ENCODE measurements at places on chromosomes 12 and 14.

GRCh38 chr12:4169959-4170358 is 103.6 kb upstream of the CCND2 start:
- DNase-seq = no peak

DNA sequence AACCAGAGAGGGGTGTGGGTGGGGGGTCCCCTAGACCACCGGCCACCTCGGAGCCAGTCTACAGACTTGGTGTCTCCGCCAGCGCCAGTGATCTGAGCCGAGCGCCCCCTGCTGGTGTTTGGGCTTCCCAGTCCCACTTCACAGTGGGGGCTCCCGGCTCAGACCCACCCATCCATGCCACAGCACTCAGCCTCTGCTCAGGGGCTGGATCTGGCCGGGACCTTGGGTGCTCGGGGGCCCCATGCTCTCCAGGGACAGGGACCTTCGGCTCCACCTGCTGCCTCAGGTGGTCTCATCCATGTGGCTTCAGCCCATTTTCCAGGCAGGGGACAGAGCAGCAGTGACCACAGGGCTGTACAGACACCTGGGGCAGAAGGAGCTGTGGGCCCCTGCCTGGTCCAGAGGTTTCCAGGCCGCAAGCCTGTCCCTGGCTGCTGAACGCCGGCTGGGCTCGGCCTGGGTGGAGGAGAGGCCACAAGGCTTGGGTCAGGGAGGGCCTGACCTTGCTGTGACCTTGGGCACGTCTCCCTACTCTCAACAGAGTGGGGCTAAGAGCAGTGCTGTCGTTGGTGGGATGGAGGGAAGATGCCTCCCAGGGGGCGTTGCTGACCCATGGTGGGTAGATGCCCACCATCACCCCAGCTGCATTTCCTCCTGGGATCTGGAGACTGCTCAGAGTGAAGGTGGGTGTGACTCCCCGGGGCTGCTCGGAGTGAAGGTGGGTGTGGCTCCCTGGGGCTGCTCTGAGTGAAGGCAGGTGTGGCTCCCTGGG is 86.3 kb downstream of the KIF26A start:
- no peak for DNase-seq

GRCh38 chr12:97756066-97756666 is 293.6 kb downstream of the RMST start:
- no peak for DNase-seq

DNA sequence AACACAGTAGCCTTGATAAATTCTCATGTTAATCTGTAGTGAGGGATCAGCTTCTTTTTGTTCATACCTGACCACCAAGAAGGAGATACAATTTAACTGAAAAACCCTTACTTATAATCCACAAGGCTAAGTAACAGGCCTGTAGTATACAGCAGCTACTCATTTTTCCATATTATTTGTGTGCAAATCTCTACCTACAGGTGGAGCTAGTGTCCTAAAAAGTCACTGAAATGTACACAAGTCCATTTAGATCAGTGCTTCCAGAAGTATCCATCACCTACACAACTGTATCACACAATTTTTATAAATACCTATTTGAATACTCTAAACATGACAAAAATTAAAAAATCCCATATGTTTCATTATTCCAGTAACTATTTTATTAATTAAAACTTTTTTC is 173.2 kb downstream of the SLC35F4 start:
- DNase-seq = peak; percentile 22

DNA sequence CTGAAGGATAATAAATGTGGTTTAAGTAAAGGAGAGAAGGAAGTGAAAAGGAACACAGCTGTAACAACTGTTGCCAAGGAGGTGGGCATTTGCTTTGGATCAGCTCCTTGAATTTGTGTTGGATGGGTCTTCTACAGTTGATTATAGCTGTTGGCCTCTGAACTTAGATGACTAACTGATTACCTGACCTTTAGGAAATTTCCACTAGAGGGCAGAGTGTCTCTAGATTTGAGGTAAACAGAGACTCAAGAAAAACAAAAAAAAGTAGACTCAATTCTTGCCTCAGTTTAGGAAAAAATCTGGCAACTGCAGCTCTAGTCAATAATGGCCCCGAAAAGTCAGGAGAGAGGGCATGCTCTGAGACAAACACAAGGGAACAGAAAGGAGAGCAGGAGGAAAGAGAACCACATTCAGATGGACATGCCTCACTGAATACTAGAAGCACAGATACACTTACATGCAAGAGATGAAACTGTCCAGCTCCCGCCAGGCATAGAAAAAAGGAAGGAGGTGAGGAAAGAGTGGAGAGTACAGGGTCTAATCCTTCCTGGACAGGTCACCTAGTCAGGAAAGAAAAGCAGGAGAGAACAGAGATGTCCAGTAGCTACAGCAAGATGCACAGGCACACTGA is 20.6 kb downstream of the COX14 start:
- no peak for DNase-seq

DNA sequence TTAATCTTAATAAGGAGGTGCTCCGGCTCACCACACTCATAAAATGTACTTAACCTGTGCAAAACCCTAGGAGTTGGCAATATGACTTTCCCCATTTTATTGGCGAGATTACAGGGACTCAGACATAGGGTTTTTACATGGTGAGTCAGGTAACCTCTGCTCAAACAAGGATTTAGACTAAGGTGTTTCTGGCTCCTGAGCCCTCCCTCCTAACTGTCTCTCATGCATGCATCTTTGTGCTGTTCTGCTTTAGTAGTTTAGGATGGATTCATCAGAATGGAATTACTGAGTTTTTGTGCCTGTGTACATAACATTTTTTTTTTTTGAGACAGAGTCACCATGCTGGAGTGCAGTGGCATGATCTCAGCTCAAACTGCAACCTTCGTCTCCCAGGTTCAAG is 993.3 kb upstream of the TMEM132C start:
- DNase-seq = peak; percentile 84

GRCh38 chr14:75281654-75282019 is 3.0 kb downstream of the FOS start:
- no peak for DNase-seq

- no peak for DNase-seq
These were observed 383.2 kb upstream of the ATP2B1 start for GRCh38 chr12:90091809-90092208.

DNA sequence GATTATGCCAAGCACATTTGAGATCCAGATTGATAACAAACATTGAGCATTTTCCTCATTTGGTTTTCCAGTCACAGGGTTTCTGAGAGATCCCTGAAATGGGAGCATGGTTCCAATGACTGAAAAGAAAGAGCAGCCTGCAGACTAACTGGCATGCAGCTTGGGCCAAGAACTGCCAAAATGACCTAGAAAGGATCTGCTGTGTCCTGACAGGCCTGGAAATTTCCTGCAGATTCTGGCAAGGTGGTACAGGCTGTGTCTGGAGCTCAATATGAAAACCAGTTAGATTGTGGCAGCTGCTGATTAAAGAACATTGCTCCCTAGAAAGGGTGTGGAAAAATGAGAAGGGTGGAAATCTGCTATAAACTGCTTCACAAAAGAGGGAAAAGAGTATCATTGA is 417.3 kb downstream of the IPO8 start:
- no peak for DNase-seq

DNA sequence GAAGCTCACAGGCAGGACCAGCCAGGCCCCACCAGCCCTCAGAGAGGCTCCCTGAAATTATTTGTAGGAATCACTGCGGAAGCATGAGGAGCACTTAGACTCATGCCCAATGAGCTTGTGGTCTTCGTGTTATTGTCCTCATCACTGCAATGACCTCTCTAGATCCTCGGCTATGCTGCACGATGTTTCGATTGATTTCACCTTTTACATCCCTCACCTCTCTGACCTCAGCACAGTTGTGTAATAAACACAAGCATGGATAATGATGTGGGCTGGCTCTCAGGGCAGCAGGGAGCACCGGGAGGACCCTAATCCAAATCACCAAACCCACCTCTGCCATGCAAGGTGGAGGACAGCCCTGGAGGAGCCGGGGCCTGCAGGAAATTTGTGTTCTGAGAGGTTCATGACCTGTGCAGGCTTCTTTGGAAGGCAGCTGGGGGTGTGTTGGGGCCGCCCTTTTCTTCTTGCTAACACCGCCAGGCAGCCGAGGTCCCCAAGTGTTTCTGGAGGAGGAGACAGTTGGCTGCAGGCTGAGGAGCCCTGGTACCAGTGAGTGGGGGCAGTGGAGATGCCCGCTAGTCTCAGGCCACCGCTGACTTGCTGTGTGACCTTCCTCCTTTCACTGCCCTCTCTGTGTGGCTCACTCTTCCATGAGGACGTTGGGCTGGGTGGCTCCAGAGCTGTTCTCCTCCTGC is 29.5 kb upstream of the EML1 start:
- DNase-seq = no peak

- no peak for DNase-seq
These were observed 289.2 kb downstream of the ADGRD1 start for GRCh38 chr12:131242741-131243496.

- no peak for DNase-seq
These were observed 42.0 kb downstream of the IQSEC3 start for GRCh38 chr12:108594-108993.

- no peak for DNase-seq
These were observed 6.2 kb upstream of the DCAF11 start for GRCh38 chr14:24108336-24108874.

GRCh38 chr14:31360919-31361662 is 59.3 kb downstream of the HEATR5A start:
- peak; percentile 67 for DNase-seq

DNA sequence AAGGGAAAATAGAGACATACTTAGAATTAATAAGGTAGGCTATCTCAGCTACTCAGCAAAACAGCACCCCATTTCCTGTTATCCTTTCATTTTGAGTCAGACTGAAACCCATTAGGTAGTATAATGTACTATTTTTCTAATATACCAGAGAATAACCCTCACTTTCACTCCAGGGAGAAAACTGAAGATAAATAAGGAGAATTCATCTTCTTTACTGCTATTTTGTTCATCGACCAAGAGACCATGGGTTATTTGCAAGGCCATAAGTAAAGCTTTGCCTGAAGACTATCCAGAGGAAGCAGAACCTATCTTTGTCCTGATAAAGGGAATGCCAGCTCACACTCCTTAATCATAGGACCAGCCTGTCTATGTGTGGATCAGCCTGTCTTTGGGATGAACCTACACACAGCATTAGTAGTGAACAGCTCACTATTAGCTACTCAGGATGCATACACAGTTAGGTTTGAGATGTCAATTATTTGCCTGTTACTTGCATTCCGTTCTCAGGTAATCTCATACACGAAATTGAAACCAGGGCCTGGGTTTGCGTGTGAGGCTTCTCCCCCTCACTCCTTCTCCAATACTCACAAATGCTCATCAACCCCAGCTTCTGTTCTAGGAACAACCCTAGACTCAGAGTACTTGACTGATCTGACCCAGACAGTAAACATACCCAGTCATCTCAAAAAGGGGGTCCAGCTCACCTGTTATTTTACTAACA is 124.4 kb downstream of the DAD1 start:
- DNase-seq = no peak

DNA sequence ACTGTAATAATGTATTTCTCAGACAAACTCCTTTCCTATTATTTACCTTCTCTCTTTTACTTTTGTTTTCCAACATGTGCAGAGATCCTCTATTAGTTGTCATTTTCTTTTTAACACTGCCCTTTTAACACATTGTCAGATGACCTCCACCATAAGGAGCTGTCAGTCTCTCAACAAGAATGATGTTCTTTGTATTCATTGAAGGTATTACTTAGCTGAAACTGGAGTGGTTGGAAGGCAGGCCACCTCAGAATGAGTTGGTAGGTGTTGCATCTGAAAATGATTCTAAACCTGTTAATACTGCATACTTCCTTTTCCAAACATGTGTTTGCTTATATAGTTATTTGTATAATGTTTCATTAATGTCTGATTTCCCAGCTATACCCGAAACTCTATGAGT is 16.9 kb downstream of the TMEM117 start:
- DNase-seq = no peak

DNA sequence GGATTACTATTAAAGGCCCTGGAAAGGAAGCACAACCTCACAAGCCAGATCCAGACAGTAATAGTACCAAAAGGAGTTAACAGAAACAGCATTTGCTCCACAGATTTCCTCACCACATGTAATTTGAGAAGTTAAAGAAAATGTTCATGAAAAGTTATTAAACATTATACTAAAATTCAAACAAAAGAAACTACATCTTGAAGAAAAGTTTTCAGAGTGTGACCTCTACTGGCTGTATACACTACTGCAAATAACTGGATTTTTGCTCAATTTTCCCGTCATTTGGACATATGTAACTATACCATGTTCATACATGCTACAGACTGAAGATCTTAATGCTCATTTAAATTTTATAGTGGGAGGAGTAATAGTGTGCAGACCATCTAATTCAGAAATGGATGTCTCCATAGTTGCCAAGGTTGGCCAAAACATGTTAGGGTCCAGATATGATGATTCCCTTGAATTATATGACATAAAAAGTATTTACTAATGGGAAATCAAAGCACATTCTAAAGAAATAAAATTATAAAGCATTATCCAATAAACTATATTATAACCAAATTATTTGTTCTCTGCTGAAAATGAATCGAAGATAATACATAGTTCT is 5.6 kb downstream of the KRR1 start:
- no peak for DNase-seq

DNA sequence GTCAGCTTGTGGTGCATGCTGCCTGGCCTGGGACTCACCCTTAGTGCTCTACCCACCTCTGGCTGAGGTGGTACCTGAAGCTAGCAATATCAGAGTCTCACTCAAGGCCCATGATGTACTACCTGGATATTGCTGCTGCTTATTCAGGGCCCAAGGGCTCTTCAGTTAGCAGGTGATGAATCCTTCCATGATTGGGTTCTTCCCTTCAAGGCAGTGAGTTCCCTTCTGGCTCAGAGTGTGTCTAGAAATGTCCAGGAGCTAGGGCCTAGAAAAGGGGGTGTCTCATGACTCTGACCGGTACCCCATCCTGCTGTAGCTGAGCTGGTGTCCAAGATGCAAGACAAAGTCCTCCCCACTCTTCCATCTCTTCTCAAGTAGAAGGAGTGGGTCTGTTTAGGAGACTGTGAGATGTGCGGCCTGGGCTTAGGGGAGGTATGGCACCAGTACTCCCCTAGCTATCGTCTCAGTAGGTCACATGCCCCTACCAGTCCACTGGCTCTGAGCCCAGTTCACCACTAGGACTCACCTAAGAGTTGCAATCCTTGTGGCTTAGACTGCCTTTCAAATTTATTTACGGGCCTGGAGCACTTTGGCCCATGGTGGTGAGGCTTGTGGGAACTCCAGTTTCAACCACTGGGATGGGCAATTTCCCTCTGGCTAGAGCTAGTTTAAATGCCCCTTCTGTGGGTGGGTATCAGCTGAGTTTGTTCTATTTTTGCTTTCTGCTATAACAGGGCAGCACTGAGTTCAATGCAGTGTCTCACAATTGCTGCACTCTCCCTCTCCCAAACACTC is 12.2 kb downstream of the PRORP start:
- DNase-seq = no peak

- no peak for DNase-seq
These were observed 408.5 kb upstream of the RGS6 start for GRCh38 chr14:71523630-71524319.

GRCh38 chr14:65926935-65927700 is 514.6 kb downstream of the FUT8 start:
- no peak for DNase-seq

GRCh38 chr14:63922696-63923421 is 70.1 kb downstream of the SYNE2 start:
- DNase-seq = no peak

- DNase-seq = no peak
These were observed 23.6 kb upstream of the GPHB5 start for GRCh38 chr14:63342371-63342770.

GRCh38 chr12:106289196-106289681 is 13.3 kb upstream of the TCP11L2 start:
- DNase-seq = no peak

All from HS-5 (cell line).